ENCODE measurements at places on chromosomes 11 and 22.

- DNase-seq, result no peak
Observed at GRCh38 chr22:26053737-26054316, 115.4 kb upstream of the SEZ6L start.

DNA sequence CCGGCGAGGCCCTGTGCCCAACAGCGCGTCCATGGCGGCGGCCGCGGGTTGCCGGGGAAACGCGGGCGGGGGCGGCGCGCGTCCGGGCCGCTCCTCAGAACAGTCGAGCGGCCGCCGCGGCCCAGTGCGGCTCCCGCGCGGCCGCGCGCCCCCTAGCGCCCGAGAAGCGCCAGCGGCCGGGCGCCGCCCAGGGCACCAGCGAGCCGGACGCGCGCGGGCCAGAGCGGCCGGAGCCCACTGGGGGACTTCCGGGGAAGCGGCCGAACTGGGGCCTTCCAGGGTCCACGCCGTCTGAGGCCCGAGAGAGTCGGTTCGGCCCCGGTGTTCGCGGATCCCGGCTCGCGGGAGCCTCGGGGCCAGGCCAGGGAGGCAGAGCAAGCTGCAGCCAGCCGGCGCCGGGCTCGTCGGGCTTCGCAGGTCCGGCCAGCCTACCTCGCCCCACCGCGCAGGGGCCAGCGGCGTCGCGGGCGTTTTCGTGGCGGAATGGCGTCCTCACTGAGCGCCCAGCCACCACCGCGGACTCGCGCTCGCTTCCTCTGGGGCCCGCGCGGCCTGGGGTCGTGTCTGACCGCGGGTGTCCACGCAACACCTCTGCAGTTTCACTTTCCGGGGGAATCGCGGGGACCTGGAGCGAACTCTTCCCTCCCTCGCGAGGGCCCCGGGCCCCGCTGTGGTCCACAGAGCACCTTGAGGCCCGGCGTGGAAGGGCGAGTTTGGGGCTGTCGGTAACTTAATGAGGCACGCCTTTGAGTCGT, at the start of gene DENND6B:
Gene DENND6B (minus strand): TSS at position 57 of the 755 bp plus-strand sequence. CDS start 24 bp downstream, at position 33.
- no peak for DNase-seq

DNA sequence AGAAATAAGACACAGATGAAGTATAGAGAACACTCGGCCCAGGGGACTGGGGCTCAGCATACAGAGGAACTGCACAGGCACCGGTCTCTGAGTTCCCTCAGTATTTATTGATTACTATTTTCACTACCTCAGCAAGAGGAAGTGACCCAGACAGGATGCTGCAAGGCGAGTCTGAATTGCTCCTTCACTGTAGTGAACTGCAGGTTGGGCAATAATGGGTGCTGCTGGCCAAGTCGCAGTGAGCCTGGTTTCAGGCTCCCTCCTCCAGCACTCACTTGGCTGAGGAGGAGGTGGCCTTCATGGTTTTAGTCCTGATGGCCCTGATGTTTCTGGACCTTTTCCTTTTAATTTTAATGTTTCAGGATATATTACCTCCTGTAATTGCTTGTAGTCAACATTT, 10.4 kb downstream of the OR52K2 start:
- DNase-seq, result no peak

DNA sequence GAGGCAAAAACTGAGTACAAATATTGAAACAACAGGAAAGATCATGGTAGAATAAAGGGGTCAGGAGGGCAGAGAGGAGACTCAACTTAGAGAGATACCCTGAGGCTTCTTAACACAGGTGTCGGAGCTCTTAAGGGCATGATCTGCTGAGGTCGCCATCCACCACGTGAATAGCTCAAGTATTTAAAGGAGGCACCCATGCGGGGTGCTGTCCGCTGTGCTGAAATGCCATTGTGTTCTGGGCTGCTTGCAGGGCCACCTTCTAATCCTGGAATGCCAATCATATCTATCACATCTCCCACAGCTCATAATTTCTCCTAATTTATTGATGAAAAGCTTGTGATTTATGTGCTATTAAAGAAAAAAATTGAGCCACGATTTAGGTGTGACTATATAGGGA, 90.2 kb downstream of the SEZ6L start:
- peak; percentile 13 for DNase-seq

DNA sequence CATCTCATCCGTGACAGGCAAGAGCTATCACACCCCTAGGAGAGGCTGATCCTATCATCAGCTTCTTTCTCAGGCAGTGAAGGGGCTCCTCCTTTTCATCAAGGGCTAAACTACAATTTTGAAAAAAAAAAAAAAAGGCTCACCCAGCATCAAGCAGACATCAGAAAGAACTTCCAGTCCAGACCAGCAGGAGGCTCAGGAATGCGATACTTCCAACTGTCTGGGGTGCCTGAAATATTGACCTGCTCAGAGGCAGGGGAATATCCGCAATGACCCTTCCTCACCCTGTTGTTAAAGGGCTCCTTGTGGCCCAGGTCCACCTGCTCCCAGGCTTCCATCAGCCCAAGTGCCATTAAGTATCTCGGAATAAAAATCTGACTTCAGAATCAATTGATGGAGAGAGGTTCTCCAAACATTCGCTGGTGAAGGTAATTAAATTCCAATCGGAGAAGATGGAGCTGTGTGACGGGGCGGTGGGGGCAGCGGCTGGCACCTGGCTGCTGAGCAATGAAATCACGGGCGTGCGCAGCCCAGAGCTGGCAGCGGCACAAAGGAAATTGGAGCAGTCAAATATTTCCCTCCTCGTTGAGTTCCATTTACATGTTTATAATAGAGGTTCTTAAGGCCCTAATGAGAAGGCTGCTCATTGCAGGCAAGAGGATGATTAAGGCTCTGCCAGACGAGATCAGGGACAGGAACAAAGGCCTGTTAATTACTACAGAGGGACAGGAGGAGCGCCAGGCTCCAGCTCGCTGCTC, 69.0 kb upstream of the THY1 start:
- DNase-seq, result no peak

DNA sequence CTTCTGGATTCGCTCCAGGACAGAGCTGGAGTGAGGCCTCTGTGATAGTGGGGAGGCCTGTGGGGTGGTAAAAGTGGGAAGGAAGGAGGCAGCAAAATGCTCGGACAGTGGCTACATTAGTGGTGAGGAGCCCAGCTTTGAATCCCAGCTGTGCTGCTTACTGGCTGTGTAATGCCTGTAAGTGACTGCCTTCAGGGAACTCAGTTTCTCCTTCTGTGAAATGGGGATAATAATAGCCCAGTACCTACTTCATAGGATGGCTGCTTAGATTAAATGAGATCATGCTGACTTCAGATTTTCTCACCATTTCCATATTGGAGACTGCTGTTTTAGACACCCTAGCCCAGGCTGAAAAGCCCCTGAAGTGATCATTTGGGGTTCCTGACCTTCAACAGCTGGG, 8.4 kb upstream of the ALX4 start:
- DNase-seq, result no peak

- DNase-seq, result peak; percentile 21
Observed at GRCh38 chr11:8638300-8638699, 44.2 kb downstream of the TRIM66 start.

DNA sequence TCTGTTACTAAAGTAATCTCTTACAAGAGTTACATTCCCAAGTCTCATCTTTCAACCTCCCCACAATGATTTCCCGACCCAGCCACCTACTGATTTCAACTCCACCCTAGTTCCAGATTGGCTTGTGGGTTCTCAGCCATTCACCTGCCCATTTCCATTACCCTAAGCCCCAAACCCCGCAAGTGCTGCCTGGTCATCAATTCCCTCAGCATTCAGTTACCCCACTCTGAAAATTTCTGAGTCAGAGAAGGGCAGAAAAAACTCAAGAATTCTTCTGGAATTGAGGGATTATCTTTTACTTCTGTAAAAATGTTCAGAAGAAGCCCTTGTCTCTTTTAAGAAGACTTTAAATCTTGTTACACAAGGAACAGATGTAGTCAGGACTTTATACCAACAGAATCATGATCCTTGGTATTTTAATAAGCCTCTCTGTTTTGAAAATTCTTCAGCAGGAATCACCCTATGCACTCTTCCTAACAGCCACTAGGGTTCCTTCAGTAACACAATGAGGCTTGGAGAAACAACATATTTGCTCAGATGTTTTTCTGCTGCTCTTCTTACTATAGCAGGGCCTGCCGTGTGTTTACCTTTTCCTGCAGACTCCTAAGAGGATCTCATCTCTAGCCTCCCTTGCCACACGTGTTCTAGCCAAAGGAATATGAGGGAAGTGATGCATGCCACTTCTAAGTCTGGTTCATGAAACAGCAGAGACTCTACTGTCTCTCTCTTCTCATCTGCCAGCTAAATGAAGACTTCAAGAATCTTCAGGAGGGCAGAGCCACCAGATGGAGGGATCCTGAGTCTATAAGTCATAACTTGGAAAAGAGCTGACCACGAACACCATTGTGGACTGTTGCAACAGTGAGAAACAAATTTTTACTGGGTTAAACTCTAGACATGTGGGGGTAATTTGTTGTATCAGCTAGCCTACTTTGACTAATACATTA, 29.3 kb upstream of the PAMR1 start:
- DNase-seq, result no peak

- no peak for DNase-seq
Observed at GRCh38 chr22:25407859-25408229, 156.6 kb upstream of the GRK3 start.

GRCh38 chr11:16750417-16750816, 12.0 kb downstream of the C11orf58 start:
- no peak for DNase-seq

- no peak for DNase-seq
Observed at GRCh38 chr11:70378506-70379134, 19.7 kb upstream of the CTTN start.

DNA sequence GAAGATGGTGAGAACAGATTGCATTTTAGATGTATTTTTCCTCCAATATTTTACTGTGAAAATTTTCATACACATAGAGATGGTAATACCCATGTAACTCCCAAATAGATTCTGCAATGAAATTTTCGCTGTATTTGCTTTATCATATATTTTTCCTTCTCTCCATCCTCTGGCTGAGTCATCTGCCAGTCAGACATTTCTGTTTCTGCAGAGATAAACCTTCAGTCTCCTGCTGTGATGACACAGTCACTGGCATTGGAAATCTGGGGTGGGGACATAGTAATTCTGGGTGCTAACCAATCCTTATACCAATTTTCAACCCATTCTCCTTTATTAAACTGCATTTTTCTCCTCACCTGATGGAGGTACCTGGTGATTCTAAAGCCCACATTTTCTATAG, 33.7 kb downstream of the SVIP start:
- DNase-seq, result peak; percentile 52

GRCh38 chr11:80320765-80321164, 879.9 kb upstream of the TENM4 start:
- peak; percentile 63 for DNase-seq

DNA sequence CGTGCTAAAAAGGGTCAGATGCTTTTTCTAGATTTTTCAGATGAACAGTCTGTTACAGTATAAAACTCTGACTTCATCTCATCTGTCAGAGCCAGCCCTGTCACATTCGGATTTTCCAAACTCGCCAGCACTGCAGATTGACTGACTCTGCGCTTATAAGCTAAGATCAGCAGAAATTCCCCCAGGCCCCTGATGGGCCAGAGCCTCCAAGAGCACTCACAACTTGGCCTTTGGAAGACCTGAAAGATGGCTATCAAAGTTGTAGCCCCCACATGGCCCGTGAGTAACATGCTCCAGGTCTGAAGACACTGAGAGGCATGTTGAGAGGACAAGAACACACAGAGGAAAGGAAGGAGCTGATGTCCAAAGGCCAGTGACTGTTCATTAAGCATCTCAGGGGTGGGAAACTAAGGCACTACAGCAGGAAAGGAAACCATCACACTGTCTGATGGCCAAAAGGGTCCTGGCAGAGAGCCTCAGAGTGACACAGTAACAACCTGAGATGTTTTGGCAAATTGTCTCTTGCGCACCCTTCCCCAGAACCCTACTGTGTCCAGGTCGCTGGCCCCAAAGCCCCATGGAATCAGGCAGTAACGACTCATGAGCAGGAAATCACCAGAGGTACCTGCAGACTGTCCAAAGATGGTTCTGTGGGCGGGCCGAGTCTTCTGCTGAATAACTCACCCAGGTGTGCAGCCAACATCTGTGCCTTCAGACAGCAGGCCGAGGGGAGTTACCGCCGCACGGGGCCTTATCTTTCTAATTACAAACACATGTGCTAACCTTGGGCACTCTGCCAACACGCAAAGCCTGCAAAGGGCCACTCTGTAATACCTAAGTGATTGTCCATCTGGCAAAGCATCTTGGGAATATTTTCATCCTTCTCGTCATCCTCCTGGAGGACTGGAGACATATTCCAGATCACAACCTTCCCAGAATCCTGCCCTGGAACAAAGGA, 23.6 kb downstream of the HIRA start:
- DNase-seq, result no peak

DNA sequence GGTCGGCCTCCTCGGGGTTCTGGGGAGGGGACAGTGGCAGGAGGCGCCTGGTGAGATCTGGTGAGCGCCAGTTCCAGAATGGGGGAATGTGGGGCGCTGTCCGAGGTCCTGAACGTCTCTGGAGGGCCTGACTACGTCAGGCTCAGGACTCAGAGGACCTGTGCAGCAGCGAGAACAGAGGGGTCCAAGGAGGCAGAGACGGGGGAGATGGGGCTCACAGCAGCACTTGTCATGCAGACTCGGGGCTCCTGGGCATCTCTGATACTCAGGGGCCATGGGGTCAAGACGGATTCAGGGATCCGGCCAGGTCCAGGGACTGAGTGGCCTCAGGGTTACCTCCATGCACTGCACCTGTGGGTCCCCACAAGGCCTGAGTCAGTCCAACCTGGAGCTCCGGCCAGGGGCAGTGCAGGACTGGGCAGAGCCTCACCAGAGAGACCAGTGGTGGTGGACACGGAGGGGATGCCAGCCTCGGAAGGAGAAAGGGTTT, 92.2 kb downstream of the BRD1 start:
- peak; percentile 4 for DNase-seq

GRCh38 chr11:91263496-91264365, 960.9 kb upstream of the FAT3 start:
- no peak for DNase-seq

DNA sequence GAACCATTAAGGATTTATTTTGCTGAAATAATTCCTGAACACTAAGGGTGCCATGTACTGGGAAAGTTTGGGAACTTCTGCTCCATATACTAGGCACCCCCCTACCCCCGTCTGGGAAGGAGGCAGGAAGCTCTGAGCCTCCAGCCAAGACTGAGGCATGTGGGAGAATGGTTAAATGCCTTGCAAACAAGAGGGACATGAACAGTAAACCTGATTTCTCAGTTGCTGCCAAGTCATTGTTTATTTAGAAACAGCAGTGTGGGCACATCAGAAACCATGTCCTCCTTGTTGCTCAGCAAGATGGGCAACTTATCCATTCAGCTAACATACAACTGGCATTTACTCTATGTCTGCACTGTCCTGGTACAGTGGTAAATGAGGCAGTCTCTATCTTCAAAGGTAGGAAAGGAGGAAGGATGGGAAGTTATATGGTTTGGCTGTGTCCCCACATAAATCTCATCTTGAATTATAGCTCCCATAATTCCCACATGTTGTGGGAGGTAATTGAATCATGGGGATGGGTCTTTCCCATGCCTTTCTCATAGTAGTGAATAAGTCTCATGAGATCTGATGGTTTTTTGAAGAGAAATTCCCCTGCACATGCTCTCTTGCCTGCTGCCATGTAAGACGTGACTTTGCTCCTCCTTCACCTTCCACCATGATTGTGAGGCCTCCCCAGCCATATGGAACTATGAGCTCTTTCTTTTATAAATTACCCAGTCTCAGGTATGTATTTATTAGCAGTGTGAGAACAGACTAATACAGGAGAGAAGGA, 459.1 kb downstream of the MIAT start:
- peak; percentile 42 for DNase-seq
